ENCODE measurements at places on chromosomes 16 and 17.

DNA sequence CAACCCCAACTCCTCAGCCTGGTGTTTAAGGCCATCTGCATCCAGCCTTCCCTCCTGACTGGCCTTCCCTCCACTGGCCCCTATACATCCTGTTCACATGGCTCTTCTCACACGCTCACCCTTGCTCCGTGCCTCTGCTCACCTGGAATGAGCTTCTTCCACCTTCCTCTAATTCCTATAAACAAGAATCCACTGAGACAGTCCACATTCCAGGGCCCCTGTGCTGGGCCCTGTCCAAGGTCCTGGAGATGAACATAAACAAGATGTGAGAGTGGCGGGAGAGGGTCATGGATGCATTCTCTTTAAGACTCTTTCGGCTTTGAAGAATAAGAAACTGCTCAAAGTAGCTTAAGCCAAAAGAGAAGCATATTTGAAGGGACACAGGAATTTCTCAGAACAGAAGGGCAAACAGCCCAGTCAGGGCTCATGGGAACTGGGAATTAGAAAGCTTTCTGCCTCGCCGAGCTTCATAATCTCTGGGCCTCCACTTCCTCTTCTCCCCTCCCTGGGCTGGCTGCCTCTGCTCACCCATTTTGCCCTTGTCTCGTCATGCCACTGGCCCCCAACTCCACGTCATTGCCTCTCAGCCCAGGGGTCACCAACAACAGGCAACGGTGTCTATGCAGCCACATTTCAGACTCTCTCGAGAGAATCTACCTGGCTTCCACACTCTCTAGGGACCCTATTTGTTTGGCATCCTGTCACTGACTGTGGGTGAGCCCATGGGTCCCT lies 13.5 kb downstream of the SPPL2C start:
- DNase-seq: no peak

GRCh38 chr17:31788571-31788946 lies 70.5 kb downstream of the COPRS start:
- DNase-seq: no peak

- DNase-seq: peak; percentile 52
These were observed 155.6 kb upstream of the PLCG2 start for GRCh38 chr16:81623365-81624102.

- no peak for DNase-seq
These were observed 10.4 kb upstream of the WFDC1 start for GRCh38 chr16:84284154-84284722.

GRCh38 chr16:87466975-87467501 lies 25.8 kb downstream of the ZCCHC14 start:
- no peak for DNase-seq

- DNase-seq: no peak
These were observed 524 bp downstream of the IQCK start for GRCh38 chr16:19718624-19718965.

DNA sequence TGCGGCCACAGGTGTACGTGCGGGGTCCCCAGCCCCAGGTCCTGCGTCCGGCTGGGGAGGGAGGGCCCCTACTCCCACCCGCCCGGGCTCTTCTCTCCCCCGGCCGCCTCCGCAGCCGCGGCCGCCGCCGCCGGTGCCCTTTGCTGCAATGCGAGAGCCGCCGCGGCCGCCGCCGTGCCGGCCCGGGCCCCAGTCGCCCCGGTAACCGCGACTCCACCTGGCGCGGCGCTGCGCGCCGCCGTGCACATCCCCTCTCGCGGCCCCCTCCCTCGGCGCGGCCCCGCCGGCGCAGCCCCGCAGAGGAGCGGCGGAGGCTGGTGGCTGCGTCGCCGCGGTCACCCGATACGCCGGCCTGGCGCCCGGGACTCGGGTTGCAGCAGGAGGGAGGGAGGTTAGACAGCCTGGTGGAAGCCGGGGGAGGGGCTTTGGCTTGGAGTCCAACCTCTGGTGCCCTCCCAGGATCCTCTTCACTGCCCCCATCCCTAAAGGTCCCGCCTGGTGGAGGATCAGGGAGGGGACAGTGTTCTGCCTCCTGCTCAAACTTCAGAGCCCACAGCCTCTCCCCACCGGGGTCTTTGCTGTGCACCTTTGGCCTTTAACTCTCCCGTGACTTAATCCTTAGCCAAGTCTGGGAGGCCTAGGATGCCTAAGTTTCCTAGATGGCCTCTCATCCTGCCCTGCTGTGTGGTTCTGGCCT lies 32.9 kb downstream of the SRCIN1 start:
- no peak for DNase-seq

DNA sequence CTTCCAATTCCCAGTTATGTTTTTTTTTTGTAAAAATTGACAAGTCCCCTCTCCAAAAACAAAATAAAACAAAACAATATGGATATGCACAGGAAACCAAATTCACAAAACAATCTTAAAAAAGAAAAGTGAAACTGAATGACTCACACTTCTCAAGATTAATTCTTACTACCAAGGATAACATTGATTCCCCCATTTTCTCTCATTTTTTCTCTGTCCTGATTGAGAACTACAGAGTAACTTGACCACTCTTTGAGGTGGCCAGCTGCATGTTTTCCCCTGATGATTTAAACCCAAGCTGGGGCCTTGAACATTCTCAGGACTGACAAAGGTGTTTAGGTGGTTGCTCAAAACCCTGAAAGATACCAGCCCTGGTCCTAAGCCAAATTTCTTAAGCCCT lies 149.0 kb downstream of the AHSP start:
- no peak for DNase-seq

GRCh38 chr17:43907425-43907981 lies at the start of gene MPP2:
Gene MPP2 (minus strand): TSS chr17:43907536. CDS start chr17:43904460, 3,076 bp downstream.
- DNase-seq: peak; percentile 62

- DNase-seq: no peak
These were observed 489.9 kb downstream of the SHISA9 start for GRCh38 chr16:13391337-13391736.
